Hematopoietic multipotent progenitor cell treated with erythropoietin and hydrocortisone succinate and interleukin-3 and kit ligand, for 6 days (in vitro differentiated cells): ENCODE measurements at places on chromosomes 2 and 18.

DNA sequence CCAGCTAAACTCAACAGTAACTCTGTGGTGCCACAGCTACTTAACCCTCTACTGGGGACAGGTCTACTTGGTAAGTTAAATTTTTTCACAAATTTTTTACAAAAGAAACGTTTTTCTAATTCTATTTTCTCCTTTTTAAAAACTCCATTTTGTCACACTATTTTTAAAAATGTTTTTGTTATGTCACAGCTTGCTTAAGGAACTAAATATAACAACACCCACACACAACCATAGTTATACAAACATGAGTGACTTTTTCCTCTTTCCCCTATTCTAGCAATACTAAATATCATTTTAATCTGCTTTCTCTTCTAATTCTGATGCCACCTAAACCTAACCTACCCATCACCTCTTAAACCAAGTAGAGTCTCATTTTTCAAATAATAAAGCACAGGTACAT is 160.5 kb upstream of the EPC2 start:
- no peak for DNase-seq

DNA sequence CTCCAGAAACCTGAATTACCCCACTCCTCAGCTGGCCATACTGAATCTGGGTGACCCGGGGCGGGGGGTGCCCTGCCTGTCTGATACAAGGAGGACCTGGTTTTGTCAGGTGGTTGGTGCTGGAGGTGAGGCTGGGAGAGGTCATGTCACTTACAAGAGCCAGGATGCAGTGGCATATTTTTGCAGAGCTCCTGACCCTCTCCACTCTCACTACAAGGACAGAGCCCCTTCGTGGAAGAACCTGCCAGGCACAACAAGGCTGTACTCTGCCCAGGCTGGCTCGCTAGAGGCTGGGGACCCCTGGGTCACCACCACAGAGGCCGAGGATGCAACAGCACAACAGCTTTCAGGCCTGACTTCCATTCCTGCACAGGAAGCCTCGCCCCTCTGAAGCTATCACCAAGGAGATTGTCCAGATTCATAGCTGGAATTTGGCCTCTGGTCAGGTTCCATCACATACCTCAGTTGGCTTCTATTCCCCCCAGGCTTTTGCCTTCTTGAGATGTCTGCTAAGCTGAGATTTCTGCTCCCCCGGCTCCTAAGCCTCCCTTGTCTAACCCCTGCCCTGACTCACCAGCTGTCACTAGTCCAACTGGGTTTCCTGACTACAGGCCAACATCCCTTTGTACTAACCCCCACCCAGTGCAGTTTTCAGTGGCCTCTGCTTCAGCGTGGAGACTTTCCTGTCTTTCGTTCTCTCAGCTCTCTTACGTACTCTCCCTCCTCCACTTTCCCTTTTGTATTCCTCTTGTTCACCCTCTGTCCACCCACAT is 132.5 kb upstream of the EPAS1 start:
- DNase-seq, result no peak

DNA sequence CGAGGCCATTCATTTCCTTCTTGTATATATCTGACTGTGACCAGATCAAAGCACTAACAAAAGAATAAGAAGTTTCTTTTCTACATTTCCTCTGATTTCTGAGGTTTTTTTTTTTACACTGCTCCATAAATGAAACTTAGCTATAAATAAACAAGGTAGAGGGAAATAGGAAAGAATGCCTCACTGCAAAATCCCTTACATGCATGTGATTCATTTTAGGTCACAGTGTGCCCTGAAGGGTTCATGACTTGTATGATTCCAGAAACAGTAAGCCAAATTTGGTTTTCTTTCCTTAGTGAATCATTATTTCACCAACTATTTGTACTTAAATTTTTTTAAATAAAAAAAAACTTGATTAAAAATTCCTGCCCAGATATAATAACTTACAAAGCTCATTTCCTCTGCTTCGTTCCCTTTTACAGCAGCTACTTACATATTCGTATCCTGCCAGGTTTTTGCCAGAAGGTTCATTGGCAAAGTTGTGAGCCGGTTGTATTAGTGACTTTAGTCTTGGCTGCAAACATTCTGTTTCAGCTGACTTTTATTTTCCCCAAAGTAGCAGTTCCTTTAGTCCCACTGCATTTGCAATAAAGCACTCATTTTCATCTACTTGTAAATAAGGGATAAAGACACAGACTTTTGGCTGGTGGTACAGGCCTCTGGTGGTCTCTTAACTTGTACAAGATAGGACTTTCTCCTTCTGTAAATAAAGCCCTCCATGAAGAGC is 58.6 kb downstream of the LRP2 start:
- DNase-seq, result no peak

DNA sequence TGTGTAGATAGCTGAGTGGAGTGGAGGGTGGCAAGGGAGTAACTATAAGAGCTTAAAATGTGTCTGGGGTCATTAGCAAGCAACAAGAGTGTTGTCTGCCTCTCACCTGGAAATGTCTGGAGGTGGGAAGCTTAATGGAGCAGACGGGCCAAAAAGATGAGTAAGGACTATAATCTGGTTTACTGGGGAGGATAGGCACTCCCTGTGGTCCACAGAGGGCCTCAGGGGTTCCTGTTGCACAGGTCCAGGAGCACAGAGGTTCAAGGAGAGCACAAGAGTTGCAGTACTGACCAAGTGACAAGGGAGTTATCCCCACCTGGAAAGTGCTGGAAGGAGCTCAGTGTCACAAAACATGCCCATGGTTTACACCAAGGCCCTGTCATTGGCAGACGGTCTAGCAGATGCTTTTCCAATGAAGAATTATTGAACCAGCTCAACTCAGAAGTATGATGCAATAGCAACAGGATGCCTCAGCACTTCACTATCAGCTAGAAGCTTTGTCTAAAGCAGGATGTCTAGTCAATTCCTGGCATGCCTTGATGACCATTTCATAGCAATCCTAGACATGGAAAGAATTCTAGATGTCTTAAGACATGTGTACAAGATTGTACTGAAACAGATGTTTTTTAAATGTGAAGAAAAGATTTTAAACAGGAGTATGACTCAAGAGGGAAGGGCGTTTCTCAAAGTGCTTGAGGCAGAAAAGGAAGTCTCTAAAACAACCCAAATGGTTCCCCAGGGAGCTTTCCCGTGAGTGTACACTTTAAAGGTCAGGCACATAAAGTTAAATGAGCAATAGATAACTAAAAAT is 62.9 kb upstream of the SERPINE2 start:
- no peak for DNase-seq

- DNase-seq, result peak; percentile 83
These were observed 6.1 kb upstream of the SERPINB8 start for GRCh38 chr18:63963615-63964256.

GRCh38 chr2:219207134-219207883 is 727 bp downstream of the ZFAND2B start:
- no peak for DNase-seq

- DNase-seq, result no peak
These were observed 45.5 kb downstream of the FANCL start for GRCh38 chr2:58195662-58196061.

DNA sequence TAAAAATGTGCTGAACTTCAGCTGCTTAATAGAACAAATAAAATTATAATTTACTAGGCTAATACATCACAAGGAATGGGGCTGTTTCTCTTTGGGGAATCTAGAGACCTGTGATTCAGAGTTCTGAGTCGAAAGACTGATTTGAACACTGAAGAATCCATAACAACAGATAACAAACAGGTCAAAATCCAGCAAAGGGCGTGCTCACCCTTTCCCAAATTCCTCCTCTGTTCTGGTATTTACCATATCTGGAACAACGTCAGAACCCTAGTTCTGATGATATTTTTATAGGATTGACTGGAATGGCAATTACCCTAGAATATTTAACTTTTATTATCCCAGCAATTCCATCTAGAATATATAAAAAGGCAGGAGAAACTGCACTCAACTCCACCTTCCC is 66.0 kb upstream of the ITGA6 start:
- DNase-seq, result no peak

DNA sequence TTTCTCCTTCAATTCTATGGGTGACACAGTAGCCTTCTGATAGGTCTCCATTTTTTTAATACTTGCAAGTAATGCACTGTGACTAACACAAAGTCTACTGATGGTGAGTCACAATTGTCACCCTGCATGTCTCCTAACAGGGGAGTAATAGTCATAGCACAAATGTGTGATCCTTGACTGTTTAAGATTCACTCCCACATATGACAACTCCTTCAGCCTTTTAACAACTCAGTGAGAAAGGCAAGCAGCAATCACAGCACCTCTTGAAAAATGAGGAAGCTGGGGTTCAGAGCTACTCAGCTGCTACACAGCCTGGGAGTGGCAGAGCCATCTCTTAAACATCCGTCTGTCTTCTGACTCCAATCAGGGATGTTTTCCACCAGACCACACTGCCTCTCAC is 63.8 kb downstream of the EHD3 start:
- peak; percentile 17 for DNase-seq

GRCh38 chr2:10919771-10920621 is 8.3 kb downstream of the KCNF1 start:
- DNase-seq, result no peak

DNA sequence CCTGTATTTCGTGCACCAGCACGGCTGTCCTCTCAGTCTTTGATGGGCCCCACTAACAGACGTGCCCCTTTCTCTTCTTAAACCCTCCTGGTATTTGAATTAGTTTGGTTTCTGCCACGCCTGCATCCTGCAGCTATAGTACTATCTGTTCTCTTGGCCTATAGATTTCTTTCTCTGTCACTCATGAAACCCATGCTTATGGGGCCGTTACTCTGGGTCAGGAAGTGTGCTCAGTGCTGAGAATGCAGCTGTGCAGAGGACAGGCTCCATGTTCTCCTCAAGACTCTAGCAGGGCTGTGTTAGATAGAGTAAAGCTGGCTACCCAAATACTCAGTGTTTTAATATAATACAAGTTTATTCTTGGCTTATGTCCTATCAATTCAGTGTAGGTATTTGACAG is 180.0 kb downstream of the INSIG2 start:
- no peak for DNase-seq

DNA sequence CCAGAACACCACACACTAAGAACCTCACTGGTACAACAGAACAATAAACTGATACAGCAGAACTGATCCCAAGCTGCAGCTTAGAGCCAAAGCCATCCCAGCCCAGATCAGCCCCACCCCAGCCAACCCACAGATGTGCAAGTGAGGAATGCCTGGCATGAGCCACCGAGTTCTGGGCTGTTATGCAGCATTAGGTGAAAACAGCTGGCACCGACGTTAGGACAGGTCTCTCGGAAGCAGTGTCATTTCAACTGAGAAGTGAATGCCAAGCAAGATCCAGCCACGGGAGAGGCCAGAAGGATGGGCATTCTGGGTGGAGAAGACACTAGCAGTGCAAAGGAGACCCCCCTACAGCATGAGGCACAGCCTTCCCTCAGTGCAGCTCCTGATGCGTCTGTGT is 38.9 kb downstream of the ADCY3 start:
- no peak for DNase-seq

DNA sequence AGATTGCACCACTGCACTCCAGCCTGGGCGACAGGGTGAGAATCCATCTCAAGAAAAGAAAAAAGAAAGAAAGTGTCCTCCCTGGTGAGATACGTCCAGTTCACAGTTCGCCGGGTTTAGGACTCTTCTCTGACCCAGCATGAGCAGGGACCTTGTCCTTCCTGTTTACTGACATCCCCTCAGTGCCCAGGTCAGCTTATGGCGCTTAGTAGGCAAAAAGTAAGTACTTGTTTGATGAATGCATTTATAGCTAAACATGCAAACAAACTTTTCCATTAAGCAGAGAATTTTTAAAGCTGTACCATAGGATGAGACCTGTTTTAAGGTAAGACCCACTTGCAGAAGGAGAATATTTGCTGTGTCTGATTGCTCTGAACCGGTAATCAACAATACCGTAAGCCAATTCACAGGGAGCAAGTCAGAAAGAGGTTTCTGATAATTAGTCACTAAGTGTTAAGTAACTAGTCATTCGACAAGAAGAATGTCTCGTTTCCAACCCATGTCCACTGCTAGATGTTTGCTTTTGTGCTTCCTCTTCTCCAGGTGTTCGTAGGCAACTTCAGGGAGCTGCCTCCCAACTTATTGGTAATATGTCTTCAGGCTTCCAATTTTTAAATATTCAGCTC is 40.0 kb downstream of the MOGAT1 start:
- DNase-seq, result no peak

GRCh38 chr2:191048073-191048472 is 34.1 kb upstream of the STAT1 start:
- no peak for DNase-seq

GRCh38 chr18:8478166-8478967 is 130.9 kb upstream of the RAB12 start:
- peak; percentile 75 for DNase-seq

- no peak for DNase-seq
These were observed 59.6 kb downstream of the FN1 start for GRCh38 chr2:215376103-215376780.

DNA sequence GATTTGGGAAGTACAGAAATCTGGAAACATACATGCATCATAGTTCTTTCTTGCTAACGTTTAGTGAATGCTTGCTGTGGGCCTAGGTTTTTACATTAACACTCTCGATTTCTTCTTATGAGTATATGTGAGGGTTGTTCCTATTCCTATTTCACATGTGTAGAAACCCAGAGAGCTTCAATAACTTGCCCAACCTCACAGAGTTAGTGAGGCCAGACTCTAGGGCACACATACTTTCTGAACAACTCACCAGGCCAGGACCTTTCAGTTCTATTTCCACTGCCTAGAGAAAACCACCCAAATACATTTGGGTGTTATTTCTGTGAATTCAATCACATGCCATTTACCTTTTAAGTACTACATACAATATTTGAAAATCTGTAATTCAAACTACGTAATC is 8.2 kb upstream of the KCTD1 start:
- no peak for DNase-seq

DNA sequence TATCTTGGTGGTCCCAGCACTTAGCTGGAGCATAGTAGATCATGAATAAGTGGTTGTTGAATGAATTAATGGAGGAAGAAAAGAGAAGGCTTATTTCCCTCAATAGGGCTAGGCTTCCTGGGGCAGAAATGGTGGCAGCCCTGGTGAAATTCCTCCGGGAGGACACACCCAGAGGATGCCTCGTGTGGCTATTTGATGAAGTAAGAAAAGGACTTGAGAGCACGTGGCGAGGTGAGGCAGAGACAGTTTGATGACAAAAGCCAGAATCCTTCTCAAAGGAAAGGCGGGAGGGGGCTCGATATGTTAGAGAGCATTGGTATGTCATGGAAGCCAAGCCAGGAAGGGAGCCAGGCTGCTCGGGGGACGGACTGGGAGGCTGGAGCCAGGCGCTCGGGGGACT is 14.7 kb downstream of the FAM228A start:
- DNase-seq, result no peak

DNA sequence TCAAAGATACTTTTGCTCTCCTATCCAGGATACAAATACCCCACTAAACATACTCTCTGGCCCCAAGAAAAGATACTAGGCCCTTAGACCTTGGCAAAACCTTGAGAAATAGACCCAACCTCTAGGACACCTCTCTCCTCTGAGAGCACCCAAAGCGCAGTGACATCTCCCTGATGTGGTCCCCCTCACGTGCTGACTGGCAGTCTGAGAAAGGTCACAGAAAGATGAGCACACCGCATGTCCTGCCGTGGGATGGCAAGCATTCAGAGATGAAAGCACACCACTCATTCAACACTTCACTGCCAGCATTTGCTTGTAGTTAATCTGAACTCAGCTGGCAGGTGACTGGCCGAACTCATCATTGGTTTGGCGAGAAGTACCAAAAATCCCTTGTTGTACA is 6.1 kb upstream of the TBC1D8 start:
- no peak for DNase-seq
